ENCODE measurements at places on chromosomes 4 and X.

DNA sequence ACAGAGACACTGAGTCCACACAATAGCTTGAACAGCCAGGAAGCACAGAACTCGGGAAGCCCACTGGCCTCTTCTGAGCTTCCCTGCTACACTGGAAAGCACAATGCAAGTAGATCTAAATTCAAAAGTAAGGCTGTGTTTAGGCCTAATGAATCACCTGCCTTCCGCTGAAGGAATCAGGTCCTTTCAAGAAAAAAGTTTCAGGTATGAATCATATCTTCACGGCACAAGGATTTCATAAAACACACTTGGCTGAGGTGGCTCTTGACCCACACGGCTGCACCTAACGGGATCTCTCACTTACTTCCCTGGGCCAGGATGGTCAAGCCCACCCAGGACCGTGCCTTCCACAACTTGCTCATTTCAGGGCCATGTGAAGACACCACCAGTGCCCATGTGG is 59.3 kb downstream of the IRF2 start:
- no peak for DNase-seq

- DNase-seq = no peak
These were observed 49.6 kb downstream of the TBC1D14 start for GRCh38 chr4:6959261-6959660.

- DNase-seq = no peak
These were observed 82.4 kb upstream of the MTM1 start for GRCh38 chrX:150486011-150486410.

DNA sequence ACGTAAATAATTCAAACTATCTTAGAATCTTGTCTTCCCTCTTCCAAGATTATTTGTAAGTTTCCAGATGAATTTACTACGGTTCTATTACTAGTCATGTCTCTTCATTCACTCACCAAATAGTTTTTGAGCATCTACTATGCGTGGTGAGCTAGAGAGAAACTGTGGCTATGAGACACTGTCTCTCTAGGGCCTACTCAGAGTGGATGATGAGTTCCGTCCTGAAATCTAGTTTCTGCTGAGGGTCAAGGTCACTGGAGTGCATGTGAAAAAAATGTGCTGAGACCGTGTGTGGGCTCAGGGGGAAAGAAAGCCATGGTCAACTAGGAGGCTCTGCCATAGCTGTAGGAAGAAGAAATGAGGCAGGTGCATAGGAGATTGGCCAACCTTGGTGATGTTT is 320.2 kb upstream of the GATB start:
- no peak for DNase-seq

GRCh38 chr4:1075225-1075624 is 38.1 kb downstream of the RNF212 start:
- DNase-seq = no peak

DNA sequence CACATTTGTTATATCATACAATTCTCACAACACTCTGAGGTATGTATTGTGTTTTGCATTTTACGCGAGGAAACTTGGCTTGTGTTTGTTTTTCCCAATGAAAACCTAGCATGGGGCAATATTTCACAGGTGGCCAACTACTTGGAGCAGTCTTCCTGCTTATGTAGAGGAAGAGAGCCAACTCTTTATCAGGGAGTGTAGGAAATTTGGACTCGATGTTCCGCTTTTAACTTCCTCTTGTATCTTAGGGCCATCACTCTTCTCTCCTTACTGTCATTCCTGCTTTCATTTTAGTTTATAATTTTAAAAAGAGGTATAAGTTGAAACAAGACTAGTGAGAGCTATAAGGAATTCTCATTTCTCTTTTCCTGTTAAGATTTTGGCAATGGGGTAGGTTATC is 107.7 kb upstream of the RPS6KA3 start:
- no peak for DNase-seq

DNA sequence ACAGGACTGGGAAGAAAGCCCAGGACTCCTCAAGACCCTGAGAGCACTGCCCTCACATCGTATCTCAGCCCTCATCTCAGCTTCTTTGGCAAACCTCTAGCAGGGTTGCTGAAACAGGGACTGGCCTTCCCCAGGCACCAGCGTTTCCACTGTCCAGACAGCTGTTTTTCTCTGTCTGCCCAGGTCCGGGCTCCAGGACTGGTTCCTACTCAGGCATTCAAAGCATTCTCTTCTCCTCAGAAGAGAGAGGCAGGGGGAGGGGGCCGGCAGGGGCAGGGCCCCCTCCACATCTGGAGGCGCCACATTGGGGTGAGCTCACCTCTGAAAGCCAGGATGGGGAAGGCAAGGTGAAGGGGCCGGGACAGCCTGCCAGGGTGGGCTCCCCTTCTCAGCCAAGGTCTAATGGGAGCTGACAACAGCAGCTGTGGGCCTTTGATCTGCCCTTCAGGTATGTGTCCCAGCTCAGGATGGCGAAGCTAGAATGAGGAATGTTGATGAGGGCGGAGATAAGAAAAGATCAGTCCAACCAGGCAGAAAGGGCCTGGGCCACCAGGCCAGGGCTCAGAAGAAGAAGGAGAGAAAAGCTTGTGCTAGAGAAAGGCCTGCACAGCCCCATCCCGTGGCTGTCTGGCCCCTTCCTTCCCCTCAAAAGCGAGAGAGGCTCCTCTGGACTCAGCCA is 60.4 kb downstream of the PJA1 start:
- no peak for DNase-seq

GRCh38 chr4:169295822-169296221 is 25.1 kb upstream of the SH3RF1 start:
- DNase-seq = no peak
